ENCODE measurements at places on chromosomes 2 and 18. TPM values are rescaled to one million over a fixed set of nuclear protein-coding genes. Genes with fewer than 3 reads are reported as not detected.

Gene LAMA3
- polyA plus RNA-seq, result 5.6 TPM

Gene LRRFIP1
- 58.5 TPM for polyA plus RNA-seq

Gene SLC4A5
- 0.16 TPM for polyA plus RNA-seq

Gene SKOR2
- not detected for polyA plus RNA-seq

Gene OSBPL6
- 5.1 TPM for polyA plus RNA-seq

Gene CAVIN2
- 3.1 TPM for polyA plus RNA-seq

DNA sequence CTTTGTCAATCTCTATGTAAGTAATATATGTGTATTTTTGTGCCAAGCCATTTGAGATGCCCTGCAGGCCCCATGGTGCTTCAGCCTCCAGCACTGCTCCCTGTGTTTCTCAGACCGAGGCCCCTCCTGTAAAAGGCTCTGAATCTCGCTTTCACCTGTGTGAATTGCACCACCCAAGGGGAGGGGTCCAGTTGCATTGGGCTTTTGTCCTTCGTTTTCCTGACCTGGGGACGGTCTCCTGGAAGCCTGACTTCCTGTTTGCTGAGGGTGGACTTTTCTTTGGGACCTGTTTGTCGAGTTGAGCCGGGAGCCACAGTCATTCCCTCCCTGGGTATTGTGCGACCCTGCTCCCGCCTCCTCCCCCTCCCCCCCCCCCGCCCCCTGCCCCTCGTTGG is 48.9 kb downstream of the AGAP1 start:
- DNase-seq, result no peak

Gene SPDYA
- polyA plus RNA-seq, result 0.10 TPM

GRCh38 chr2:109061736-109062135 is 67.3 kb upstream of the SH3RF3 start:
- no peak for DNase-seq

Gene SLC40A1
- polyA plus RNA-seq, result 0.47 TPM

DNA sequence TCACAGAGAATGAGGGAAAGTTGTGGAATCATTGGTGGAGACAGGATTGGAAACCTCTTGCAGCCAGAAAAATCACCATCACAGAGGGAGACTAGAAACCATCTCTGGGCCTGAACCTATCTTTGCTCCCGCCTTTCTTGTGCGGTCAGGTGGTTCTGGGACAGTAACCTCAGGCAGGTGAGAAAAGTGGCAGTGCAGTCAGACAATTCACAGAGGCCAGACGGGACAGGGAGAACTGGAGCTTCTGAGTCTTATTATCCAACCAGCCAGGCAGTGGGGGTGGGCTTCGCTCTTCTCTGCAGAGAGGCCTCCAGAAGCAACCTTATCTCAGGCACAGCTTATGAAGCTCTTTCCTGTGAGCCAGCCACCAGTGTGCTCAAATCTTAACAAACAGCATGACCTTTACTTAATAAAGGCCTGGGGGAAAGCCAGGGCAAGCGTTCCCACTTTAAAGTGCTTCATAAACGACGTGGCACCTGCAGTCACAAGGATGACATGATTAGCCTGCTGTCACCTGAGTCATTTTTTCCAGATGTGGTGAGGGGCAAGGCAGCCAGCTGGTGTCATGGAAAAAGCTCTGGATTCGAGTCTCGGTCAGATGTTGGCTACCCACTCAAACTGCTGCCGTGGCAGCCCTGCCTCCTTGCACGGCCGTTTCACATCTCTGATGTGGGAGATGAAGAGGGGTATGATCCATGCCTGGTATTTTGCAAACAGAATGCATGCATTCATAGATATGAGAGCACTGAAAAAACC is 109.7 kb downstream of the B3GNT2 start:
- no peak for DNase-seq

DNA sequence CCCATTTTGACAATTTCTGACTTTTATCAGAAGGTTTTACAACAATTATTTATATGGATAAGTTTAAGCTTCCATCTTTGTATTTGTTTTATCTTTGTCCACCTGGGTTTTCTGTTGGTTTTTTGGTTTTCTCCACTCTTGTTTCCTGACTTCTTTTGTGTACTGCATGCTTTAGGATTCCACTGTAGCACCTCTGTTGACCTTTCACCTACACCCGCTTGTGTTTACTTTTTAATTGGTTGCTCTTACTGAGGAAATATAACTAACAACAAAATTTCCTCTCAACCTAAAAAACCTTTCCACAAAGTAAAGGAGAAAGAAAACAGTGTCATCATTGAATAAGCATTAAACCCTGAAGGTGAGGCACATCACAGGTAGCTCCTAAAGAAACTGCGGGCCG is 39.8 kb upstream of the TTR start:
- DNase-seq, result no peak

GRCh38 chr2:220153118-220153517 is 525.7 kb downstream of the SLC4A3 start:
- no peak for DNase-seq

DNA sequence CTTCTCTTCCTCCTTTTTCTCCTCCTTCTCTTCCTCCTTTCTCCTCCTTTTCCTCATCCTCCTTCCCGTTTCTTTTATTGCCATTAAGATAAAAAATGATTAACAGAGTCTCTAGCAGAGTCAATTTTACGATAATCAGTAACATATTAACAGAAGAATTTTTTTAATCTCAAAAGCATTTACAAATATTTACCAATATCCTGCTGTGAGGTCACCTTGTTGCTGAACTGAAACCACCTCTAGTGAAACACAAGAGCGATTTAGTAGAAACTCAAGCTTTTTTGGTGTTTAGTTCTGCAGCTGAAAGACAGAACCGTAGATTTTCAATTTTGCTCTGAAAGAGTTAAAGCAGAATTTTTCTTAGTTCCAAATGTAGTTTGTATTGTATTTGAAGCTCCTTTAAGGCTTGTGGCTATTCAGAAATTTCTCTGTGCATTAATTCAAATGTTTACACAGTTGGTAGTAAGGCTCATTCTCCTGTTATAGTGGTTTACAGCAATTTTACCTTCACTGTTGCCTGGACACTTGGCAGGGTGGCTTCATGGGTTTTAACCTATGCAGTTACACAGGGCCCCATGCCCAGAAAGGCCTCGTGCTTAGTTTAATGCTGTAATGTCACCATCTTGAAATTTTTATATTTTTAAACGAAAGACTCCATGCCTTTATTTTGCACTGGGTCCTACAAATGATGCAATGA is 1106.6 kb upstream of the FAM98A start:
- no peak for DNase-seq

DNA sequence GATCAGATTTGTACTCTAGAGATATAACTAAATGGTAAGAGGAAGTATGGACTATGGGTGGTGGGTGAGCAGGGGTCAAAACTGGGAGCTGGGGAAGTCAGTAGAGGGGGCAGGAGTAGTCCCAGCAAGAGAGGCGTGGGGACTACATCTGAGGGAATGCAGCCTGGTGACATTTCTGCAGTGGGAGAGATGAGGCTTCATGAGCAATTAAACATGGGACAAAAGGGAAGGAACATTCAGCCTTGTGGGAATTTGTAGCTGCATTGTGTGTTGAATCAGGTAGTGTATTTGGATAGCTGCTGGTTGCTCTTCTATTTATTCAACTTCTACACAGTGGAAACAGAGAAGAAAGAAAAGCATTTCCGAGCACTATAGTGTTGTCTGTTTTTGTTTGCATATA is 3.6 kb downstream of the CNOT11 start:
- no peak for DNase-seq

DNA sequence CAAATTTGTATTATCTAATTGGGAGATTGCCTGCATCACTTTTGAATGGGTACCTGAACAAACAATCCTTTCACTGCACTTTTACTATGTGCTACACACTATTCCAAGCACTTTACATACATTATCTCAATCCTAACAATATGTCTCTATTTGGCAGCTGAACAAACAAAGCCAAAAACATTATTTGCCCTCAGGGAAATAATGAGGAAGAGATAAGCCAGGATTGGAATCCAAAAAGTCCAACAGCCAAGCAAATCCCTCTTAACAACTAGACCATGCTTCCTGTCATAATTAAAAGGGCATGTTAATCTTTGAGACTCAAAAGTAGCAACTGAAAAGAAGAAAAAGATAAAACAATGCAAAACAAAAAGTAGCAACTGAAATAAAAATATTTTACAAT is 32.1 kb downstream of the RPRD1A start:
- DNase-seq, result no peak

- DNase-seq, result no peak
Observed at GRCh38 chr18:38526922-38527321, 961.3 kb upstream of the CELF4 start.

Gene LINC00305
- not detected for polyA plus RNA-seq

- DNase-seq, result no peak
Observed at GRCh38 chr2:762646-763045, 85.4 kb upstream of the TMEM18 start.

DNA sequence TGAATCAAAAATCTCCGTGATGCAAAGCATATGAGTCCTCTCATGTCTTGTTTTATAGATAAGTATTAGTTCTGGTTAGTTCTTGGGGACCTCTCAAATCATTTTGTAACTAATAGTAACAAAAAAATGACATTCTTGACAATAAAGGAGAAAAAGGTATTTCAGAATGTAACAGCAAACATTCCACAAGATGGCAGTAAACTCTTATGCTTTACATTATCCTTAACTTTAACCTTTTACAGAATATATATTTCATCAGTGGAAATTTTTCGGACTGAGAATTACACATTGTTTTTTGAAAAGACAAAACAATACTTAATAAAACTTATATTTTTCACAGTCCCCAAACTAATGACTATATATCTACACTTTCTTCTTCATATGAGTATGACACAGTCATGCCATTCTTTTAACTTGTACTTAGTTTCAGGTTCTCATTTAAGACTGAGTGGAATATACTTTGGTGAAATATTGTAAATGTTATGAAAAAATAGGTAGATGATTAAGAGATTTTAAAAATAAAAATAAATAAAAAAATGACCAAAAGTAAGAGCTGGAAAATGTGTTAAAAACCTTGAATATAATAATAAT is 142.9 kb upstream of the NXPH2 start:
- DNase-seq, result no peak

Gene HNMT
- 7.7 TPM for polyA plus RNA-seq

- DNase-seq, result no peak
Observed at GRCh38 chr2:112644933-112645309, 818 bp upstream of the SLC20A1 start.

- no peak for DNase-seq
Observed at GRCh38 chr2:65974067-65974723, 460.7 kb upstream of the MEIS1 start.

DNA sequence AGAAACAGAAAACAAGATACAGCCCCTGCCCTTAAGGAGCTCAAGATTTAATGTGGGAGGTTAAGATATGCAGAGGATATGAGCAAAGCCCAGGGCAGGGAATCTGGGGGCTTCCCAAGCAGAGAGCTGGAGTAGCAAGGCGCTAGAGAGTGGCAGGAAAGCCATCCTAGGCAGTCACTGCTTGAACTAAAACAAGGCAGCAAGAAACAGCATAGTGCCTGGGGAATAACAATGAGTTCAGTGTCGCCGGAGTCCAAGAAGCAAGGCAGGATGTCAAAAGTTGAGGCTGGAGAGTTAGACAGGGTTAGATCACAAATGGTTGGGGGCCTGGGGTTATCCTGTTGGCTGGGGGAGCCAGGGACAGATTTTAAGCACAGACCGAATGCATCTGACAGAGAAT is 24.6 kb downstream of the CDH2 start:
- DNase-seq, result no peak

Gene DPP4
- 22.3 TPM for polyA plus RNA-seq

GRCh38 chr2:26691161-26691560 is 1.4 kb upstream of the KCNK3 start:
- DNase-seq, result no peak

GRCh38 chr2:64086347-64087082 is 57.7 kb downstream of the PELI1 start:
- no peak for DNase-seq

GRCh38 chr18:49731421-49731841 is 81.9 kb downstream of the ACAA2 start:
- no peak for DNase-seq

Gene ARHGAP15
- not detected for polyA plus RNA-seq

Gene GLB1L
- polyA plus RNA-seq, result 9.5 TPM

GRCh38 chr18:23793985-23794867 is 105.0 kb downstream of the LAMA3 start:
- no peak for DNase-seq

GRCh38 chr2:112183327-112184025 is 45.3 kb downstream of the FBLN7 start:
- no peak for DNase-seq

DNA sequence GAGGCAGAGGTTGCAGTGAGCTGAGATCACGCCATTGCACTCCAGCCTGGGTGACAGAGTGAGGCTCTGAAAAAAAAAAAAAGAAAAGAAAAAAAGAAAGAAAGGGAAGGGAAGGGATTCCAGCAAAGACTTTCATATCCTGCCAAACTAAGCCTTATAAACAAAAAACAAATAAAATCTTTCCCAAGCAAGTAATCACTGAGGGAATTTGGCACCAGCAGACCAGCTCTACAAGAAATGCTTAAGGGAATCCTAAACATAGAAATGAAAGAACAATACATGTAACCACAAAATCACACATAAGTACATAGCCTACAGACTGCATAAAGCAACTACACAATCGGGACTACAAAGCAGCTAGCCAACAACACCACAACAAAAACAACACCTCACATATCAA is 79.1 kb downstream of the TRABD2A start:
- no peak for DNase-seq

Gene ATP6V1B1
- polyA plus RNA-seq, result 1.3 TPM

GRCh38 chr18:14085770-14086457 is 46.3 kb downstream of the ZNF519 start:
- no peak for DNase-seq

DNA sequence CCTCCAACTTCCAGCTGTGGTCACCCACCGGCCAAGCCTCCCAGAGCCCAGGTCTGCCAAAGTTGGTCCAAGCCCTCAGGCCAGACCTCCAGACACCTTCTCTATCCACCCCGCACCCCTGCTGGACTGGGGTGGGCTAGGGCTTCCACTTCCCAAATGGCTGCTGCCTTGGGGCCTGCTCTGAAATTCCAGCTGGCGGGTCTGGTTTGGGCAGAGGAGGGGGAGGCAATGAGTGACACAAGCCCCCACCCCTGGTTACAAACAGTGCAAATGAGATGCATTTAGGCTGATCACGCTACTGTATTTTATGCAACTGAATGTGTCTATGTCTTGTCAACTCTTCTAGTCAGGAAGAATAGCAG is 14.6 kb downstream of the POU3F3 start:
- DNase-seq, result no peak

GRCh38 chr2:165497659-165498317 is 28.3 kb downstream of the CSRNP3 start:
- DNase-seq, result no peak

GRCh38 chr2:67666386-67667053 is 269.4 kb downstream of the ETAA1 start:
- no peak for DNase-seq

- no peak for DNase-seq
Observed at GRCh38 chr2:20596193-20596972, 54.5 kb downstream of the HS1BP3 start.

Gene SPRED2
- 11.0 TPM for polyA plus RNA-seq

Gene UBE2E3
- polyA plus RNA-seq, result 105 TPM

DNA sequence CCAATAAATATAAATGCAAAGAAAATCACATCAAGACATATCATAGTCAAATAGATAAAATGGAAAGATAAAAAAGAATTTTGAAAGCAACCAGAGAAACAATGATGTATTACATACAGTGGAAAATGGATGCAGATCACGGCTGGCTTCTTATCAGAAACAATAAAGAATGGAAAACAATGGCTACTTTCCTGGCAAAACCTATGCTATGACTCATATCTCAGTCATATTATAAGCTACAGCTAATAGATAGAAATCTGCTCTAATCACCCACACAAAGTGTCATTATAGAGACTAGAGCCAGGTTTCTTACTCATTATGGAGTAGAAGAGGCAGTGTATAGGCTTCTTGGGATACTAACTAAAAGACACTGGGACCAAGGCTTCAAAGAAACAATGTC is 93.5 kb upstream of the TACR1 start:
- no peak for DNase-seq
